ENCODE measurements at places on chromosomes 13 and 19. TPM values are rescaled to one million over a fixed set of nuclear protein-coding genes. Genes with fewer than 3 reads are reported as not detected.

GRCh38 chr13:43356567-43356966 is 333.2 kb downstream of the DNAJC15 start:
- no peak overlapping the region for H3K27ac ChIP-seq
- DNase-seq: no peak
- H3K4me3 ChIP-seq: no peak overlapping the region
- no peaks in the 10 kb centered on the region for H3K4me1 ChIP-seq
- no peaks in the 10 kb centered on the region for H3K27me3 ChIP-seq
- no peaks in the 10 kb centered on the region for H3K36me3 ChIP-seq

- DNase-seq: no peak
- peaks cover 32% of the 10 kb centered on the region for H3K27me3 ChIP-seq
- H3K27ac ChIP-seq: no peak overlapping the region
- H3K4me1 ChIP-seq: peaks cover 10% of the 10 kb centered on the region
These were observed 4.0 kb downstream of the SLC7A10 start for GRCh38 chr19:33221638-33222037.

GRCh38 chr19:35216016-35216832 is 12.3 kb downstream of the FAM187B start:
- no peak overlapping the region for H3K4me3 ChIP-seq
- H3K4me1 ChIP-seq: peaks cover 23% of the 10 kb centered on the region
- DNase-seq: no peak
- H3K27me3 ChIP-seq: no peaks in the 10 kb centered on the region

GRCh38 chr19:45439569-45440258 is 16.0 kb upstream of the ERCC1 start:
- DNase-seq: peak; percentile 79
- peaks cover 14% of the 10 kb centered on the region for H3K4me1 ChIP-seq
- H3K36me3 ChIP-seq: no peaks in the 10 kb centered on the region
- peak overlapping the region; percentile 37 for H3K27ac ChIP-seq
- H3K27me3 ChIP-seq: no peaks in the 10 kb centered on the region

GRCh38 chr13:42478531-42479156 is 95.3 kb upstream of the TNFSF11 start:
- no peaks in the 10 kb centered on the region for H3K4me1 ChIP-seq
- no peaks in the 10 kb centered on the region for H3K27me3 ChIP-seq

DNA sequence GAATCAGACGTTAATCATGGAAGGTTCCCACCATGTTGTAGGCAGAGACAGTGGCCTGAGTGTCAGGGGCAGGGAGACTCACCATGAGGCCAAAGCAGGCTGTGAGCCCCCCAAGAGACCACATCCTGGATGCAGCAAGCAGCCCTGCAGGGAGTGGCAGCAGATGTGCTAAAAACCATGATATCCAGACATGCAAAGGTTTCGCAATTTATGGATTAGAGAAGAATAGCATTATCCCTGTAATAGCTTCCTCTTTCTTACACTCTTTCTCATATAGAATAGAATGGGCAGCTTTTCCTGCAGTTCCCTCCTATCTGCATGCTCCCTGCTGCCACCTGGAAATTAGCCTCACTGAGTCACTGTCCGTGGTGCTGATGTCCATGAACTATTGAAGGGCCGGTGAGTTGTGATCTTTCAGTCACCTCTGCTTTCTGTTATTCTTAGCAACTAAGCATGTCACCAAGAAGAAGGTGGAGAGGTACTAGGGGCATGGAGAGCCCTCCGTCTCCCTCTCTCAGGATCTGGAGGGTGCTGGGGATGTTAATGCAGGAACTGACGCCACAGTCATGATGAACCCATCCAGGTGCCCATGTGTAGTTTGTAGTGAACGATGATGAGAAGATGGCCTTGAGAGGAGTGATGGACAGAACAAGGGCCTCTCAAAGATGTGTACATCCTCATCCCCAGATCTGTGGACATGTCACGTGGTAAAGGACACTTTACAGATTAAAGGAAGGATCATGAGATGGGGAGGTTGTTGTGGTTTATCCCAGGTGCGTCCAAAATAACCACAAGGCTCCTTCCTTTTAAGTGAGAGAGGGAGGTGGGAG is 9.9 kb downstream of the CEACAM4 start:
- no peaks in the 10 kb centered on the region for H3K4me1 ChIP-seq
- no peak for DNase-seq
- H3K4me3 ChIP-seq: no peak overlapping the region
- no peak overlapping the region for H3K27ac ChIP-seq
- H3K27me3 ChIP-seq: no peaks in the 10 kb centered on the region
- no peaks in the 10 kb centered on the region for H3K36me3 ChIP-seq

GRCh38 chr13:91745967-91746366 is 347.5 kb downstream of the GPC5 start:
- no peak overlapping the region for H3K4me3 ChIP-seq
- no peak for DNase-seq
- no peaks in the 10 kb centered on the region for H3K36me3 ChIP-seq
- no peaks in the 10 kb centered on the region for H3K27me3 ChIP-seq
- H3K27ac ChIP-seq: peak overlapping the region; percentile 9

Gene TEX29
- 0.22 TPM for polyA plus RNA-seq

Gene ZNF490
- 2.9 TPM for polyA plus RNA-seq

Gene LRRC25
- polyA plus RNA-seq: 3.1 TPM

Data from large intestine (tissue), 12 donors.